ENCODE measurements at places on chromosomes 7 and 10.

- DNase-seq, result no peak
Measured at GRCh38 chr10:86914734-86915133, 42.7 kb downstream of the MMRN2 start.

DNA sequence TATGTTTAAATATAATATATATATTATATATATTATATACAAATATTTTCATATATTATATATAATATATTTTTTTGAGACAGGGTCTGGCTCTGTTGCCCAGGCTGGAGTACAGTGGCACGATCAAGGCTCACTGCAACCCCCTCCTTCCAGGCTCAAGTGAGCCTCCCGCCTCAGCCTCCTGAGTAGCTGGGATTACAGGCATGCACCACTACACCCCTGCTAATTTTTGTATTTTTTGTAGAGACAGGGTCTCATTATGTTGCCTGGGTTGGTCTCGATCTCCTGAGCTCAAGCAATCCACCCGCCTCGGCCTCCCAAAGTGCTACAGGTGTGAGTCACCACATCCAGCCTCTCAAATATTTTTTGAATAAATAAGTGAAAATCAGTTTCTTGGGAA, 215.5 kb downstream of the GATA3 start:
- no peak for DNase-seq

GRCh38 chr7:154497751-154498150, 445.6 kb downstream of the DPP6 start:
- DNase-seq, result no peak

DNA sequence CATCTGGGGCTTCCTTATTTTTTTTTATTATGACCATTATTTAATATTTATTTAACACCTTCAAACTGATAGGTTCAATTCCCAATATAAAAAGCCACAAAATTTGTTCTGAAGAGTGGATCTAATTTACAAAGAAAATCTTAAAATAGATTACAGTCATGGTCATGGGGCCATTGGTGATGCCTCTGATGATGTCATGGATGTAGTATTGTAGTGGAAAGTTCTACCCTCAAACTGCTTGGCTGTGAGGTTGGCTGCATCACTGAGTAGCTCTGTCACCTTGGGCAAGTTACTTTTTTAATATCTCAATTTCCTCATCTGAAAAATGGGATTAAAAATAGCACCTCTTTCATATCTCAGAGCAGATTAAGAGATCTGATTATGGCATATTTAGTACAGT, 128.5 kb downstream of the DKK1 start:
- no peak for DNase-seq

GRCh38 chr7:37516664-37517063, 68.0 kb upstream of the ELMO1 start:
- no peak for DNase-seq

DNA sequence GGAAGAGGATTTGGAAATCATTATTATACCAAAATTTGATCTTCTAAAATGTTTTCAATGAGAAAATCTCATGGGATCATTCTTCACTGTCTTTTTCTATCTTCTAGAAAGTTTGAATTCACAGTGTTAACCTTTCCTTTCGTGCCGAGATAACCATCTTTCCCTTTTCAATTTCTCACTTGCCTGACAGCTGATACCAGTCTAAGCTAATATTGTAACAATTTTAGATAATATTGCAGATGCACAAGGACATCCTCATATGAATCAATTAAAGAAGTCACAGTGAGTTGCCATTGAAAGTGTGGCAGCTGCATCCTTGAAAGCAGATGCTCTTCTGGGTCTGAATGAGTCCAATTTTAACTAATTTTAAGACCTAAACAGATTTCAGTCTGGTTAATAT, 139.6 kb upstream of the LRGUK start:
- DNase-seq, result no peak

DNA sequence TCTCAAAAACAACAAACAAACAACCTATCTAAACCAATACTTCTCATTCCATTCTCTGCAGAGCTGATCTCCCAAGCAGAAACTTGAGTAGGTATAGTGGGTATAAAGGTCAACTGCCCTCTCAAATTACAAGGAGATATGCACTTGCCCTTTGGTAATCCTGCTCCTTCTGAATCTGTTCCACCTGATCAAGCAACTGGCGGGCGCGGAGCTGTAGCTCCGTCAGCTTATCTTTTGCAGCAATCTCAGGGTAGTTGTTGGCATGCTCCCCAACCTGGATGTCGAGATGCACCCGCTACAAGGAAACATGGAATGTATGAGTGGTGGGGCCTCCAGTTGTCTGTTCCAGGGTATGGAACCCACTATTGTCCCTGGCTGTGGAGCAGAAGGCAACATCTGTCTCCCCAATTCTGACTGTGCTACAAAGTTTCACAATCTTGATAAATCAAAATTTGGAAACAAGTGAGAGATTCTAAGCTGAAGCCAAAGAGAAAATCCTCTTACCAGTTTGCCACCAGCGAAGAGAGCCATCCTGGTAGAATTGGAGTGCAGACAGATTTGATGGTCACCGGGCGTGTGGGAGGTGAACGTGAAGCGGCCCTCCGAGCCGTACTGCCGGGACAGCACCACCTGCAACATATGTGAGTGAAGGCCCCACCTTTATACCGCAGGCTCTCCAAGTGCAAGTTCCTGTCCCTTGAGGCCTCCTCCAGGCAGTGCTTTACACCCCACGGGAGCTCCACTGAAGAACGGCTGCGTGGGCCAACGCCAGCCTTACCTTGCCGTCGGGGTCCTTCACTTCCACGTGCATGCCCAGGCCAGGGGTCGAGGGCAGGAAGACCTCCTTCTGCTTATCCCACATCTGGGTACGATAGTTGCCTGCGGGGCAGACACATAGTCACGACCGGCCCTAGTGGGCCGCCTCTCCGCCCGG, 819 bp downstream of the TMED4 start:
- DNase-seq, result no peak

DNA sequence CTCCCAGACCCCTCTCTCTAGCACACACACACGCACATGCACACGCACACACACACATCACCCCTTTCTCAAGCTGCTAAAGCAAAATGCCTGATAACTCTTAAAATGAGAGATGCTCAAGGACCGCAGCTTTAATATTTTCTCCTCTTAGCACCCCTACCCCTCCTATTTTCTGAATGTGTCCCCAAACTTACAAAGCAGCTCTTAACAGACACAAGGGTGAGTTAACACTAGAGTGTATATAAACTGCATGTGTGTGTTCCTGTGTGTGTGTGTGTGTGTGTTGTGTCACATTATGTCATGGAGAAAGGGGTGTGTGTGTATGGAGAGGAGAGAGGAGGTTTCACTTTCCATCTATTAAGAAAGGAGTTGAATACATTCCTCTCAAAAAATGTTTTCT, 1.3 kb downstream of the PTN start:
- no peak for DNase-seq

GRCh38 chr10:127944256-127944655, 37.4 kb downstream of the PTPRE start:
- DNase-seq, result no peak

GRCh38 chr7:33965183-33965744, 59.9 kb downstream of the BMPER start:
- no peak for DNase-seq

- DNase-seq, result peak; percentile 34
Measured at GRCh38 chr7:139035586-139036353, at the start of gene ZC3HAV1L. ZC3HAV1L (minus strand) TSS chr7:139036042; CDS start chr7:139036017, 25 bp downstream.

- DNase-seq, result no peak
Measured at GRCh38 chr7:129769866-129770808, 158.6 kb downstream of the NRF1 start.

DNA sequence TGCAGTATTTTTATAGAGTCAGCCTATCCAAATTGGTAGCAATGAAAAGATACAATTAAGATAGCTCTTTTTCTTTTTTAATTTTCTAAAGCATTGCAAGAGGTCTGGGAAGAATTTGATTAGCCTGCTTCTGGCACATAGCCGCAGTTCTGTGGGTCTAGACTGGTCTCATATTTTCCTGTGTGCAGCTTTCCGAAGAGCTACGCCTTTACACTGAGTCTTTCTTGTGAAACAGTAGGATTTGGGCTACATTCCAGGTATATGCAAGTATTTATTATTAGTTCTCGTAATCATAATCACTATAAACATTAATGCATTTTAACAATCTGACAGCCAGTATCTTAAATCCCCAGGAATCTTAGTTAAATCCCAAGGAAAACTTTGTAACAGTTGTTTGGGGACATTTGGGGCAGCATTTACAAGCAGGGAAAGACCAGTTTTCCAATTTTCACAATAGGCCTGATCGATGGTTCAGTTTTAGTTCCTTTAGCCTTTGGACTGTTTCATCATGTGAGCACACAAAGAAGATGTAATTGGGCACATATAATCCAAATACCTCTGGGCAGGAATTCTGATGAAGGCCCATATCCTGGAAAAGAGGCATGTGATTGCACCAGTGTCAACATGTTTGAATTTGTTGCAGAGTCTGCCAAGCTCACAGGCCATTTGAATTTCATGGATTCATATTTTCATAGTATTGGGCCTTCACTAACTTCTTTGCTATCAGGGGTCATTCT, 287.3 kb downstream of the INHBA start:
- DNase-seq, result no peak

- no peak for DNase-seq
Measured at GRCh38 chr10:47423476-47423875, 39.4 kb upstream of the ZNF488 start.

- no peak for DNase-seq
Measured at GRCh38 chr10:102460836-102461186, 9.5 kb upstream of the C10orf95 start.

GRCh38 chr10:91210435-91210834, 10.0 kb upstream of the PCGF5 start:
- DNase-seq, result no peak

DNA sequence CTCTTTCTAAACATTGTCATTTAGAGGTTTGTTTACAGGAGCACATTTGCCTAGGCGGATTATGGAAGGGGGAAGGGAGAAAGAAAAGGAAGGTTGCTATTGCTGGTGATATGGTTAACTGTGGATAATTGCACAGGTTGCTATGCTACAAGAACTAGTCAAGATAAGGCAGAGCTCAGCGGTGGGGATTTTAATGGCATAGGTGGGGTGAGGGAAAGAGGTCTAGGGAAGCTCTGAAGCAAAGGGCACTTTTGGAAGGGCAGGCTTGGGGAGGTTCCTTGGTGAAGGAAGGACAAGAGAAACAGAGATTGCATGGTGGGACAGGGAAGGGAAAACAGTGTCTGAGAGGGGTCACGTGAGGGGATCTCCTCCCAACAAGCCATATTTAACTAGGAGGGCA, 19.5 kb downstream of the HYAL4 start:
- no peak for DNase-seq
